ENCODE measurements at places on chromosomes 2 and 18.

DNA sequence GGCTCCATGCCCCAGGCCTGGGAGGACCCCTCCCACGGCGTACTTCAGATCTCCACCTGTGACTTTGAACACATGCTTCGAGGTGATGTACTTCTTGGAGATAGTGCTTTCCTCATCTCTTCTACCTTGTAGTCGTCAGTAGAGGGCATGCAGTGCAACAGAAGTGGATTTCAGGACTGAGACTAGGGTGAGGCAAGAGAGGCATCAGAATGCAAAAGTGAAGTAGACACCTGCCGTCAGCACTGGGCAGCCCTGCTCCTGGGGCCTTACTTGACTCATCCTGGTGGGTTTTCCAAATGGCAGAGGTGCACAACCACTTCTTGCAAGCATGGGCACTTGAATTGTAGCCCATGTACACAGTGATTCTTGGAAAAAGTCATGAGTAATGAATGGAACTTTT is 258.8 kb downstream of the NEDD4L start:
- no peak for DNase-seq

DNA sequence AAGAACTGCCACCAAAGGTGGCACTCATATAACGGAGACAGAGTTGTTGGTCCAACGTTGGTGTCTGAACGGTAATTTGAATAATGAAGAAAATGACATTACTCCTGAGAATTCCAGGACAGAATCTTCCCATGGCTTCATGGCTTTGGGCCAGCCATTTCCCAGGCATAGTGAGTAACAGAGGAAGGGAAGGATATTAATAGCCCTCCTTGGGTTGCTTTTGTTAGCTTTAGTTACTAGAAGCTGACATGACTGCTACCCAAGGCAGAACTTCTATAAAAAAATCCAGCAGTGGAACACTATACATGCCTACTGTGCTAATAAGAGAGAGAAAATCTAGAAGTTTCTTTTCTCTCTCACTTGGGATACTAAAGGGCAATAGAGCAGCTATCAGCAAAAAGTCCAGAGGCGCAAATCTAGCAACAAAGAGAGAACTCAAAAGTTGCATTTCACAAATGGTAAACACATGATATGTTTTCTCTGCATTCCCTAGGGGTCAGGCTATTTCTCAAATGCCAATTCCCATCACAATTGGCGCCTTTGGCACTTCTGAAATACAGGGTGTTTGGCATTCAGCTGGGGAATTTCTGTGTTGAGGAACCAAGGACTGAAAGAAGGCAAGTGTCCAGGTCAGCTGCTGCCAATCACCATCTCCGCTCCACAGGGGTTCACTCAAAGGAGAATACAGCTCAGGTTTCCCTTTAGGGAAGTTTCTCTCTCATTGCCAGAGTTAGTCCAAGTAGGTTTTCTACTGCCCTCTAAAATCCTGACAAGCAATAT is 160.8 kb upstream of the KYNU start:
- DNase-seq: no peak

DNA sequence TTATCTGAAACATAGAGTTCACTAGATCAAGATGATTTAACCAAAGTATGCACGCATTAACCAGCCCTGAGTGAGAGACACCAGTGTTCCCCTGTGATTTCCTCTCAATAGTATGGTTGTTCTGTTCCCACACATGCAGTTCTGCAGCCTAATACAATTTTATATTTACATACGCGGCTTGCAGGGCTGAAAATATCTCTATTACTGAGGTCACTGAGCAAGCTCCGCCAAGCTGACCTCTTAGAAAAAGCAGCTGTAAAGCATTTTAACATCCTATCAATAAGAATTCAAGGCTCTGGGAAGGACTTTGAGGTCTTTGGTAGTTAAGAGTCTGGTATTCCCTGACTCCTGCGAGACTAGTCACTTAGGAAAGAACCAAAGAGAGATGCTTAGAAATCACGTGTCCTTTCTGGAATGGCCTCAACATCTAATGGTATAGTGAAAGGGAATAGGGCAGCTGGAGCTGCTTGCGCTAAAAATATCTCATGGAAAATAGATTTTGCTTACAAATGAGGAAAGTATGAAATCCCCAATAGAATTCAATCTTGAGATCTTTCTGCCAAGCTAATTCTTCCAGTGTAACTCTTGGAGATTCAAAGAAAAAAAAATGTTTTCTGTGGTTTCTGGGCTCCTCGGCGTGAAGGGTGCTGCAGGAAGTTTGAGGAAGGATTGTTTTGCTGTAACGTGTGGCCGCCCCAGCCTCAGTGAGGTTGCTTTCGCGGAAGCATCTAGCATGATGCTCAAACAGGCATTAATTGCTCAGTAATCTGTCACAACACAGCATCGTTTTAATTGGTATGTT is 59.2 kb downstream of the DOCK10 start:
- no peak for DNase-seq

DNA sequence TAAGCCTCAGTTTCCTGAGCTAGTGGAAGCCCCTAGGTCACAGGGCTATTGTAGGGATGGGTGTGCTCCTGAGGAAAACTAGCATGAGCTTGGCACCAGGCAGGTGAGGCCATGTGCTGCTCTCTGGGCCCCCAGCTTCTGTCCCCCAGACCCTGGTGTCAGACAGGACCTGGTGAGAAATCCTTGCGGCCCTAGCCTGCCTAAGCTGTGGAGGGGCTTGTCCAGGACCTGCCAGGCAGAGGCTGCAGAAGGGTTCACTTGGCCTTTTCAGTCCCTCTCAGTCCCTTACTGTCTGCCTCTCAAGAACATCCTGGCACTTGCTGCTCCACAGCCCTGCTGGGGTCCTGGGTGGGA is 58.4 kb downstream of the ZFP36L2 start:
- DNase-seq: no peak

- DNase-seq: peak; percentile 8
Measured at GRCh38 chr18:26813043-26813442, 52.5 kb downstream of the AQP4 start.

DNA sequence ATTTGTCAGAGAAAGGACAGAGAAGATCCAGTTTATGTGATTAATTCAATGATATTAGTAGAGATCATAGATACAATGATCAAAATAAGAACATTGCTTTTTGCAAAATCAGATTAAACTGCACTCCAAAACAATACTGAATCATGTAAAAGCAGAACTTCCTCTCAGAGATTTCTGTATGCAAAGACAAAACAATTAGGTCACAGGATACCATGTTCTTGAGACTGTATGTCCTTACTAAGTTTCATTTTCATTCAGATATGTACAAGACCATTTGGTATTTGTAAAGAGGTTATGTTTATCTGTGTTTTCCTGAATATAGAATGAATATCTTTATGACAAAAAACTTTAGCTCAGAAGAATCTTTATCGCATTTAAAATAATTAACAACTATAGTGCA is 161.8 kb downstream of the DLGAP1 start:
- no peak for DNase-seq

DNA sequence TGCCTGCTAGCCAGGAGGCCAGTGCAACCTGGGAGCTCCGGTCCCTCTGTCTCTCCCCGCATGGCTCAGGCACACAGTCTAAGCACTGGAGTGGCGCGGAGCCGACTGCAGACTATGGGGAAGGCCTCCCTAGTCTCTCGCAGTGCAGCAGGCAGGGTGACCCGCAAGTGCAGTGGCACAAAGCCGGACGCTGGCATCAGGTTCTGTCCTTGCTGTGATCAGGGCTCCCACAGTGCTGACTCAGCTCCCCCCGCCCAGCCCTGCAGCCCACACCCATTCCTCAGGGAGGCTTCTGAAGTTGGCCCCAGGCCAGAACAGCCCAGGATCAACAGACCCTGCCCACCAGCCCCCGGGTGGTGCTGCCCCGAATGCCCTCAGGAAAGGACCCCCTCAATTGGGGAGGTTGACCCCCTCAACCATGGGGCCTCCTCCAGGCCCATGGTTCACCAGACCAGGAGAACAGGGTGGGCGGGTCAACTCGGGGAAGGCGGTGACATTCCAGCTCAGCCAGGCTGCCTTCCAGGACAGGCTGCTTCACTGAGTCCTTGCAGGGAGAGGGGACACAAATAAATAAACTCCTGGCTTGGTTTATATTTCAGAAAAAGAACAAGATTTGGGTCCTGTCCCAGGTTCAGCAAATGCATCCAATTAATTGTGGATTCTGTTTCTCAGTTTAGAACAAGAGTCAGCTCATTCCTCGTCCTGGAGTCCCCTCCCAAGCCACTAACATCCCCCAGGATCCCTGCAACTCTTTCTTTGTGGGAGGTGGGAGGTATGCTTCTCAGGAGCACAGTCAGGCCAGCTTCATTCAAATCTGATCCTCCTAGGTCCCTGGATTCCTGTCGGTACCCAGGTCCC is 12.2 kb downstream of the BIN1 start:
- no peak for DNase-seq

DNA sequence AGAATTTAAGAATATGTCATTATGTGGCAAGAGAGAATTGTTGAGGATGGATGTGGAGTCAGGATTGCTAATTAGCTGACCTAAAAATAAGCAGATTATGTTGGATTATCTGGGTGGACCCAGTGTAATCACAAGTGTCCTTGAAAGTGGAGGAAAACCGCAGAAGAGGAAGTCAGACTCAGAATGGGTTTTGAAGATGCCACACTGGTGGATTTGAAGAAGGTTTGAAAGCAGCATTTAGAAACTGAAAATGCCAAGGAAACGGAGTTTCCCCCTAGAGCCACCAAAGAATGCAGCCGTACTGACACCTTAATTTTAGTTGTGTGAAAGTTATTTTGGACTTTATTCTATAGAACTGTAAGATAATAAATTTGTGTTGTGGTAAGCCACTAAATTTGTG is 41.6 kb upstream of the DPP10 start:
- no peak for DNase-seq
